A549 treated with RU486 at 1 μM for 4 hours (cell line): ENCODE measurements at places on chromosomes 1 and 21. TPM values are rescaled to one million over a fixed set of nuclear protein-coding genes. Genes with fewer than 3 reads are reported as not detected.

Gene WRAP73
- 14.2 to 20.9 TPM (median 18.6 TPM) in 5 replicates for total RNA-seq

Gene TGFB2
- total RNA-seq, result 22.2 to 28.2 TPM (median 23.6 TPM) in 5 replicates

Gene CALML6
- 0.22 to 0.27 TPM (median 0.25 TPM) in 4 of 5 replicates, not detected in the other for total RNA-seq

Gene CXADR
- 5.1 to 12.0 TPM (median 9.5 TPM) in 5 replicates for total RNA-seq

Gene FALEC
- 0.29 to 0.46 TPM in 2 of 5 replicates, not detected in the others for total RNA-seq

Gene UBE2U
- total RNA-seq, result not detected in 5 replicates

Gene FAM177B
- total RNA-seq, result not detected in 5 replicates

Gene C1orf185
- total RNA-seq, result not detected in 5 replicates

Gene OR2AJ1
- total RNA-seq, result not detected in 5 replicates

Gene DENND1B
- total RNA-seq, result 1.8 to 3.3 TPM (median 3.0 TPM) in 5 replicates

Gene FCGR2B
- total RNA-seq, result not detected in 5 replicates

Gene KRTAP12-3
- total RNA-seq, result not detected in 5 replicates

Gene CD101
- total RNA-seq, result 0.13 to 0.43 TPM (median 0.24 TPM) in 5 replicates

Gene OPTC
- not detected in 5 replicates for total RNA-seq

Gene KDF1
- 0.15 TPM in 1 of 5 replicates, not detected in the others for total RNA-seq

Gene HHIPL2
- total RNA-seq, result 9.3 to 12.1 TPM (median 10.8 TPM) in 5 replicates

Gene RGS5
- total RNA-seq, result 0.67 to 3.0 TPM (median 1.4 TPM) in 5 replicates

Gene FABP3
- total RNA-seq, result not detected in 5 replicates

Gene SERTAD4
- 0.63 to 1.5 TPM (median 0.89 TPM) in 5 replicates for total RNA-seq

Gene IGSF21
- total RNA-seq, result not detected in 5 replicates

Gene OR2T29
- not detected in 5 replicates for total RNA-seq

Gene EPHB2
- 39.4 to 58.1 TPM (median 49.1 TPM) in 5 replicates for total RNA-seq

Gene NTRK1
- 0.06 to 0.24 TPM (median 0.16 TPM) in 4 of 5 replicates, not detected in the other for total RNA-seq

Gene CHAF1B
- total RNA-seq, result 11.5 to 13.5 TPM (median 12.2 TPM) in 5 replicates

Gene SNRPE
- 99.9 to 256 TPM (median 228 TPM) in 5 replicates for total RNA-seq

Gene APOBEC4
- total RNA-seq, result not detected in 5 replicates

Gene F3
- 1.9 to 3.0 TPM (median 2.6 TPM) in 5 replicates for total RNA-seq

Gene OPRD1
- 0.02 to 0.14 TPM (median 0.03 TPM) in 5 replicates for total RNA-seq

Gene TRIM67
- total RNA-seq, result 0.10 to 0.32 TPM (median 0.19 TPM) in 5 replicates

Gene LRRN2
- 13.6 to 21.1 TPM (median 15.6 TPM) in 5 replicates for total RNA-seq

Gene HSD3B1
- not detected in 5 replicates for total RNA-seq

Gene HSPG2
- 40.7 to 63.0 TPM (median 51.5 TPM) in 5 replicates for total RNA-seq

Gene MSH4
- total RNA-seq, result not detected in 5 replicates

Gene RGS7
- 0.07 to 0.10 TPM (median 0.10 TPM) in 3 of 5 replicates, not detected in the others for total RNA-seq

Gene CAMSAP2
- 14.6 to 26.9 TPM (median 21.3 TPM) in 5 replicates for total RNA-seq

Gene FCRL6
- total RNA-seq, result not detected in 5 replicates

Gene MPZL1
- 98.5 to 123 TPM (median 109 TPM) in 5 replicates for total RNA-seq

Gene PLA2G2F
- total RNA-seq, result not detected in 5 replicates

Gene IL12RB2
- total RNA-seq, result not detected in 5 replicates

Gene FMO4
- total RNA-seq, result 0.29 to 0.80 TPM (median 0.49 TPM) in 5 replicates

Gene PKNOX1
- 4.3 to 7.1 TPM (median 5.7 TPM) in 5 replicates for total RNA-seq

Gene ADAMTS4
- not detected in 5 replicates for total RNA-seq

Gene OR2M3
- not detected in 5 replicates for total RNA-seq

Gene TMEM240
- 0.22 to 0.52 TPM (median 0.36 TPM) in 5 replicates for total RNA-seq

Gene IRF6
- 0.08 to 0.18 TPM (median 0.10 TPM) in 5 replicates for total RNA-seq

Gene ITLN2
- 0.22 to 0.33 TPM in 2 of 5 replicates, not detected in the others for total RNA-seq

Gene ZNF684
- total RNA-seq, result 1.6 to 2.5 TPM (median 2.1 TPM) in 5 replicates

Gene PLA2G4A
- total RNA-seq, result 5.9 to 12.5 TPM (median 9.9 TPM) in 5 replicates

Gene SLC45A1
- total RNA-seq, result 2.8 to 4.1 TPM (median 3.4 TPM) in 5 replicates

Gene ATP6V1G3
- not detected in 5 replicates for total RNA-seq

Gene RIPK4
- 12.4 to 16.6 TPM (median 14.3 TPM) in 5 replicates for total RNA-seq

Gene KIF14
- 4.1 to 12.1 TPM (median 11.8 TPM) in 5 replicates for total RNA-seq

Gene RXFP4
- total RNA-seq, result not detected in 5 replicates

Gene CYP4A11
- not detected in 5 replicates for total RNA-seq

Gene EFNA3
- 3.0 to 5.4 TPM (median 3.9 TPM) in 5 replicates for total RNA-seq

Gene RHOC
- total RNA-seq, result 355 to 395 TPM (median 361 TPM) in 5 replicates
